ENCODE measurements at places on chromosomes 3 and 15.

DNA sequence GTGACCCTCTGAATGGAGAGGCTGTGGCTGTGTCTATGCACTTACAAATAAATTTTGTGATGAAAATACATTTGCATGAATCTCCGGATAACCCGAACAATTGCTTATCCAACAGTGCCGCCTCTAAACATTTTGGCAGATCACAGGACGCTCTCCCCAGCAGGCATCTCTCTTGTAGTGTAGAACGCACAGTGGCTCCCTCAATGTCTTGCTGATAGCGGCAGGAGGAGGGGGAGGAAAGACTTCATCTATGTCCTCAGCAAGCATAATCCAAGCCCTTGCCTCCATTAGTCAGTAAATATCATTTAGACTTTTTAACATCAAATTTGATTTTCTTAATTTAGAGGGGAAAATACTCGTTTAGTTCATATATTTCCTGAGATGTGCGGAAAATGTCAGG, 318.1 kb upstream of the IGF1R start:
- no peak for DNase-seq

- DNase-seq = peak; percentile 82
Measured at GRCh38 chr3:126850370-126851085, 132.4 kb upstream of the PLXNA1 start.

- DNase-seq = no peak
Measured at GRCh38 chr15:33277689-33278088, 33.1 kb upstream of the RYR3 start.

DNA sequence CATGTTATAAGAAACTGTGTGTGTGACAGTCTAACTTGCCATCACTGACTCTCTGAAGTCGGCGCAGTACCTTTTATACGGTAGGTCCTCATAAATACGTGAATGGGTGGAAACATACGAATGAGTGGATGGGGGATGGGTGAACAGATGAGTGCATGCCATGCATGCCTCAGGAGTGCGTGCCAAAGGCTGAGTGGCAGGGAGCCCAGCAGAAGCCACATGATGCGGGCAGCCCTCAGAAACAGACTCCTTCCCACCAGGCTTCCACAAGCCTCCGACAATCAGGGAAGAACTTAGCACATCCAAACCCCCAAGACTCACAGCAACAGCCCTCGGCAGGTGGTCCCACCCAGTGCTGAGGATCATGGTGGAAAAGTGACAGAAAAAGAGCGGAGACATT, 16.7 kb downstream of the HCN4 start:
- DNase-seq = peak; percentile 2

DNA sequence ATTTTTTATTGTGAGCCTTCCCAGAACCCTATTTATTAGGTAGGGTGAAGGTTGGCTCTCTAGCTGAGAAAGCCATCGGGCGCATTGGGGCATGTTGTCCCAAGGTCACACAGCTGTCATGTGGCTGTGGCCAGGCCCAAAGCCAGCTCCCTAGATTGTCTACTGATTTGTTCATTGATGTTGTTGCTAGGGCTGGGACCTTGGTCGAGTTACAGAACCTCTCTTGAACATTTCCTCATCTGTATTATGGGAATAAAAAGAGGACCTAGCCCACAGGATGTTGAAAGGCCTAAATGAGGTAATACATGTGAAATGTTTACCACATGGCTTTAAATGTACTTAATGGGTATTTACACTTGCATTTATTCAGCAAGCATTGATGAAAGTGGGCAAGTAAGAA, 252.5 kb downstream of the SUCLG2 start:
- no peak for DNase-seq

Measured in fibroblast of the aortic adventitia (primary cell).